ENCODE measurements at places on chromosomes 11 and 22.

GRCh38 chr11:81135570-81135969, 1598.1 kb downstream of the FAM181B start:
- no peak for DNase-seq

GRCh38 chr22:21626073-21626734, 3.6 kb downstream of the YDJC start:
- no peak for DNase-seq

GRCh38 chr11:16786131-16786530, 47.7 kb downstream of the C11orf58 start:
- DNase-seq, result no peak

DNA sequence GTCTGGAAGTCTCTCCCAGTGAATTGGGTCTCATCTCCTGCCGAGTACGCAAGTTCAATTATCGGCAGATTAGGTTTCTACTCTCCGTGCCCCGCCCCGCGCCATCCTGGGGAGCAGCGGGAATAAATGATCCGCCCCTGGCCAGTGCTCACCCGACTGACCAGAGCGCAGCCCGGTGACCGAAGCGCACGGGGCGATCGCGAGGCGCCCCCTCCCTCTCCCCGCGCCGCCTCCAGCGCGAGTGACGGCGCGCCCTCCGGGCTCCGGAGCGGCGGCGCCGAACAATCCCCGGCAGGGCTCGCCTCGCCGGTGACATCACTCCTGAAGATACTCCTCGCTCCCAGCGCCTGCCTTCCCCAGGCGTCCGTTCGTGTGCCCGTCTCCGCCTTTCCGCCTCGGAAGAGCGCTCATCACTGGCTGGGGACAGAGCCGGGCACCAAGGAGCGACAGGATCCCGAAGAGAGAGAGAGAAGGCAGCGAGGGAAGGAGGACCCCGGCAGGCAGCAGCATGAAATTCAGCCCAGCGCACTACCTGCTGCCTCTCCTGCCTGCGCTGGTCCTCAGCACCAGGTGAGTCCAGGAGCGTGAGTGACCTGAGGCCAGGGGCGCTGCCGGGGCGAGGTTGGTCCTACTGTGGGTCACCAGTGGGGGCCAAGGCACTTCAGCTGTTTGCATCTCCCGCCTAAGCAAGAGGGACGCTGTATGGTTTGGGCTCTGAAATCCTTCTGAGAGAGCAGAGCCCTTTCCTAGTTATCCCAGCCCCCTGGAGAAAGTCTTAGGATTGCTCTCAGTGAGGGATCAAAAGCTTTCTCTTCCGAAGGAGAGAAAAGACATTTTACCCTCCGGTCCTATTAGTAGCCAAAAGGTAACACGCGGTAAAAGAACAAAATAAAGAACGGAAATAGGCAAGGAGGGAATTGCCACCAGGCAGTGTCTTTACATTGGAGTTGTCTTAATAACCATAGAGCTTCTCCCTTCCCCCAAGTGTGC, at the start of gene LUZP2:
Gene LUZP2, plus strand, starts transcription at position 318 of the 990 bp plus-strand sequence.
- no peak for DNase-seq

DNA sequence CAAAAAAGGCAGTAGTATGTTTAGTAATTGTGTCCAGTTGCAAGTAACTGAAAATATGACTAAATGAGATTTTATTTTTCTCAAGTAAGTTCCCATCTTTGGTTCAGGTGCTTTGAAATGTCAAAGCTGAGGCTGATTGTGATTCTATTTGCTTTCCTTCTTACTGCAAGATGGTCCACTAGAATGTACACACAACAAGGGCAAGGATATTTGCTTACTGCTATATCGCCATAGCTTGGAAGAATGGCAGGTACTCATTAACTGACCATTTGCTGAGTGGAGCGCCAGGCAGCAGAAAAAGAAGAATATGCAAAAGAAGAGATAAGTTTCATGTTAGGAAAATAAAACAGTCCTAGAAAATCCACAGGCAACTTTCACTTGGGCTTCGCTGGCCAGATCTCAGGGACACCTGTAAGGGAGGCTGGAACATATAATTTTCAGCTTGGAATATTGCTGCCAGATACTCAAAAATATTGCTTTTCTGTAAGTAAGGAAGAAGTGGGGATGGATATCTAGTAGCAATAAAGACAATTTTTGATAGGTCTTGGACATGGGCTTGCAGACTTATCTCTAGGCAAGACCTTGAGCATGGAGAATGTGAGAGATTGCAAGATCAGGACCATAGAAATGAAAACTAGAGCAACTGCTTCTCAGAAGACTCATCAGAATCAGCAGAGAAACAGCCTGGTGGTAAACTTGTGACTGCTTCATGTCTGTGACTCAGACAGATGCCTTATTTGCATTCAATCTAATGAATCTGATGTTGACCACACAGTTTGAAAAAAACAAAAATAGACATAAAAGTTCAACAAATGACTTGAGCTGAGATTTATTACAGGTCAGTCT, 44.8 kb upstream of the OR9Q1 start:
- DNase-seq, result no peak

DNA sequence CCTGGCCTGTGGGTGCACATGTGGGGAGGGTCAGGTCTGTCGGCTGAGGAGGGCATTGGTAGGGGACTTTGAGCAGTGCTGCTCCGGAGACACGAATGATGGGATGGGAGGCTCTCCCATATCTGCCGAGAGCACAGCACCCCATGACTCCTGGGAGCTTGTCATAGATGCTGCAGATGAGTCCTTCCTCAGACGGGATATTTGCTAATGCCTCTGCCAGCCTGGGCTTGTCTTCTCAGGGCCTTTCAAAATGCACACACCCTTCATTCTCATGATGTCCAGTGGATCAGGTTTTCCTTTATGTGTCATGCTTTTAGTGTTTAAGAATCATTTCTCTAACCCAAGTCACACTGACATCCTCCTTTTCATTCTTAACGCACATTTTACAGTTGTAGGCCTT, 8.1 kb upstream of the RNH1 start:
- DNase-seq, result no peak

GRCh38 chr11:128868841-128869671, 2.0 kb upstream of the KCNJ1 start:
- DNase-seq, result no peak

DNA sequence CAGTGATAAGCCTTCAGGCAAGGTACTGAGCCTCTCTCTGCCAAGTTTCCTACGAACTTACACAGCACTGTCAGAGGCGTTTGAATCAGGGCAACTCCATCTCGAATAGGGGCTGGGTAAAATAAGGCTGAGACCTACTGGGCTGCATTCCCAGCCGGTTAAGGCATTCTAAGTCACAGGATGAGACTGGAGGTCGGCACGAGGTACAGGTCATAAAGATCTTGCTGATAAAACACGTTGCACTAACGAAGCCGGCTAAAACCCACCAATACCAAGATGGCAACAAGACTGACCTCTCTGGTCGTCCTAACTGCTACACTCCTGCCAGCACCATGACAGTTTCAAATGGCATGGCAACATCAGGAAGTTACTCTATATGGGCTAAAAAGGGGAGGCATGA, 20.4 kb upstream of the POGLUT3 start:
- DNase-seq, result no peak

- no peak for DNase-seq
Measured at GRCh38 chr22:20970939-20971657, 4.0 kb downstream of the AIFM3 start.

DNA sequence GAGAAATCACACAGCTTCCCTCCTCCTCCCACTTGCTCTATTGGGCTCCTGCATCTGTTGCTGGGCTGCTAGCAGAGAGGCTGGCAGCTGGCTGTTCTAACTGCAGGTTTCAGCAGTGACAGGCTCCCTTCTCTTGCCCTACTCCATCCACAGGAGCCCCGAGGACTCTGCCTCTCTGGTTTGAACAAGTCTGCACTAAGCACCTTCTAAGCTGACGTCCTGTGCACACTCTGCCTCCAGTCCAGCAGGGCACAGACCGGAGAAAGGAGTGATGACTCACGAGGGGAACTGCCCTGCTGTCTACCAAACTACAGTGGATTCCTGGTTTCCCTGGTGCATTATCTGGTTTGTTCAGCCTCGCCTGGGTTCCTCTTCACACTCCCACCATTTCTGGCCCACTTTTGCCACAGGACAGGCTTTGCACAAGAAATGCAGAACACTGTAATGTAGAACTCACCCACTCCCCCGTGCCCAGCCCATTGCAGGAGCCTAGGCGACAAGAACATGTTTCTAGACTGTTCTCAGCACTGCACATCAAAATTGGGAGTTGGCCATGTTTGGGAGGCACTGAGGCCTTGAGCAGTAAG, 26.0 kb downstream of the IL10RA start:
- DNase-seq, result no peak

DNA sequence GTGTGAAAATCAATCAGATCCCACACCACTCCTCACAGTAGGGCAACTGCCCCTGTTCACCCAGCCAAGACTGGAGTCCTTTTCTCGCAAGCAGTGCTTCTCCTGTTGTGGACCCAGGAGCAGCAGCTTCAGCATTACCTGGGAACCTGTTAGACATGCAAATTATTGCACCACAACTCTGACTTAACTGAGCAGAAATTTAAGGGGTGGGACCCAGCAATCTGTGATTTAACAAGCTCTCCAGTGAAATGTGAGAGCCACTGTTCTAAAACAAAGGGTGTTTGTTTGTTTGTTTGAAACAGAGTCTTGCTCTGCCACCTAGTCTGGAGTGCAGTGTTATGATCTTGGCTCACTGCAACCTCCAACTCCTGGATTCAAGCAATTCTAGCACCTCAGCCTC, 591.4 kb downstream of the SOX6 start:
- DNase-seq, result no peak

GRCh38 chr22:40000171-40000570, 5.4 kb downstream of the FAM83F start:
- no peak for DNase-seq

- no peak for DNase-seq
Measured at GRCh38 chr11:29389793-29390192, 627.0 kb downstream of the KCNA4 start.

- no peak for DNase-seq
Measured at GRCh38 chr11:10058356-10058755, 235.7 kb downstream of the SBF2 start.

GRCh38 chr11:101718402-101718801, 134.6 kb upstream of the TRPC6 start:
- no peak for DNase-seq

GRCh38 chr11:841981-842369, 354 bp downstream of the POLR2L start:
- DNase-seq, result no peak

DNA sequence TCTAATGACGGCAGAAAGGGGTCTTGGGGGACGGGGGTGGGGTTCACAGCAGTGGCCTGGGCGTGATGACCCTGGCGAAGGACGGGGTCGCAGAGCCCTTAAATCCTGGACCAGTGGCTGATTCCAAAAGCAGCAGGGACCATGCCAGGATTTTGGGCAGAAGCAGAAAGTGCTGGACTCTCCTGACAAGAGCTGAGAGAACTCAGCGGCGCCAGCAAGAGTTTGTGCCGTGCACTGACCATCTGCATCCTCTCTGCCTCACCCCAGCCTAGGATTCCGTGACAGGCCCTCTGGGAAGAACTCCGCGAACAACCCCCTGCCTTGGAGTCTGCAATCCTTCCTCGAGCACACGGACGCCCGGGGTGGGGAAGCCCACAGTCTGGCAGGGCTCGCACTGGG, 644 bp upstream of the NDUFV1 start:
- no peak for DNase-seq

GRCh38 chr11:45658292-45658991, 7.0 kb downstream of the CHST1 start:
- no peak for DNase-seq

DNA sequence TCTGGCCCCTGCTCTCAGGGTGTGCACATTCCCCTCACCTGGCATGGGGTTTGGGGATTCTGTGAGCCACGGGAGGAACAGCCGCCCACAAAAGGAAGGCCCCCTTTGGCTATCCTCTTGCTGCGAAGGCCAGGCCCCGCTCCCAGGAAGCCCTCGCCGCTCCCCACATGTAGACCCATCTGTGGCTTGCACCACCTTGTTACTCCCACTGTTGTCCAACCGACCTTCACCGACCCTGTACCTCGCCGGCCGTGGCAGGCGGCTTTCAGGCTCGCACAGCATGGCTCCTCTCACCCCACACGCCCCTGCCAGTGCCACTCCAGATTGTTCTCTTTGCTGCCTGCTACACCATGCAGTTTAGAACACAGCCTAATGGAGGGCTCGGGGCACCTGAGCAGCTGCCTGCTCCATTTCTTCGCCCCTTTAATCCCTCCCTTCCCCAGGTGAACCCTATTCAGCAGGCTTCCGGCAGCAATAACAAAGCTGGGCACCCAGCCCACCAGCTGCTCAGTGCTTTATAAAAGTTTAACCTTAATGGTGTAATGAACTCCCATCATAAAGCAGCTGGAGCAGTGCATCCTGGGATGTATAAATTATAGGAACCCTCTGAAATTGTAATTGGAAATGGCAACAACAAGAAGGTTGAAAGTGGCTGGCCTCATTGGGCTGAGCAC, 10.7 kb downstream of the DAGLA start:
- DNase-seq, result no peak

- DNase-seq, result no peak
Measured at GRCh38 chr11:67002297-67002913, 20.5 kb upstream of the SYT12 start.

GRCh38 chr11:8683115-8683807, 669 bp downstream of the RPL27A start:
- no peak for DNase-seq

DNA sequence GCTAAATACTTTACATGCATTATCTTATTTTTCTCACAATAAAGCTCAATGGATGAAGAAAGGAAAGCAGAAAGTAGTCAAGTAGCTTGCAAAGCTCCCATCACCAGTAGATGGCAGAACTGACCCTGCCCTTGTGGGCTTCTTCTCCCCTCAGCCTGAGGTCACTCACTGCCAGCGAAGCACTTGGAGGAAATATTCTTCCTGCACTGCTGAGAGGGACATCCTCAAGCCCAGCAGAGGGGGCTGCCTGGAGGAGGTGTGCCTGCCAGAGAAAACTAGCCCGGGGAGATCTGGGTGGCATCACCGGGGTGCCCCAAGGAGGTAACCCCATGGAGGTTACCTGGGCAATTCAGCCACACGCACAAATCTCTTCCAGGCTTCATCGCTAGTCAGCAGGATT, 6.6 kb downstream of the APOL4 start:
- DNase-seq, result no peak

GRCh38 chr11:124633355-124633754, 10.7 kb downstream of the TBRG1 start:
- no peak for DNase-seq

DNA sequence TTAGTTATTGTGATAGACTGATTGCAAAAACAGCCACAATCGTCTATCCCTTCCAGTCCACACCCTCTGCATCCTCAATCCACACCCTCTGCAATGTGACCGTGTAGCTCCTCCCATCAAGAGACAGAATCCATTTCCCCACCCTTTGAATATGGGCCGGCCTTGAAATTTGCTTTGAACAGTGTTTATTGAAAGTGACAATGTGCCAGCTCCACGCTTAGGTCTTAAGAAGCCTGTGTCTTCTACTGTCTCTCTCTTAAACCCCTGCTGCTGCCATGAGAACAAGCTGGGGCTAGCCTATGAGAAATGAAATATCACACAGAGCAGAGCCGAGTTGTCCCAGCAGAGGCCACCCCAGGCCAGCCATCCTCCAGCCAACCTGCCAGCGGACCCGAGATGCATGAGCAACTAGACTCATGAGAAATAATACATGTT, 22.3 kb upstream of the MICAL2 start:
- no peak for DNase-seq

GRCh38 chr11:132111838-132112237, 741.4 kb downstream of the NTM start:
- DNase-seq, result no peak

GRCh38 chr11:13782390-13783075, 114.1 kb downstream of the FAR1 start:
- DNase-seq, result no peak

Data from NCI-H1048 (cell line).